ENCODE measurements at places on chromosomes 1 and 21.

- DNase-seq: peak; percentile 98
Measured at GRCh38 chr1:15799004-15799867, 8.2 kb downstream of the UQCRHL start.

- no peak for DNase-seq
Measured at GRCh38 chr1:207903767-207904166, 7.2 kb downstream of the CD34 start.

DNA sequence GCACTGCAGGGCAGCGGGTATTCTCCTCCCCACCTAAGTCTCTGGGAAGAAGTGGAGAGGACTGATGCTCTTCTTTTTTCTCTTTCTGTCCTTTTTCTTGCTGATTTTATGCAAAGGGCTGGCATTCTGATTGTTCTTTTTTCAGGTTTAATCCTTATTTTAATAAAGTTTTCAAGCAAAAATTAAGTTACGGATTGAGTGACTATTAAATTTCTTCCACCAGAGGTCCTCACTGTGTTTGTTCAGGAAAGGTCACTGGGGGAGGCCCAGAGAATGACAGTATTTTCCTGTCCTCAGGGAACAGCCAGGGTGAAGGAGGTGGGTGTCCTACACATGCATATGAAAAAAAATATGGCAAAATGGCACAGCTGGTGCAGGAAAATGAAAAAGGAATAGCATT, 4.4 kb upstream of the ELF3 start:
- DNase-seq: no peak

DNA sequence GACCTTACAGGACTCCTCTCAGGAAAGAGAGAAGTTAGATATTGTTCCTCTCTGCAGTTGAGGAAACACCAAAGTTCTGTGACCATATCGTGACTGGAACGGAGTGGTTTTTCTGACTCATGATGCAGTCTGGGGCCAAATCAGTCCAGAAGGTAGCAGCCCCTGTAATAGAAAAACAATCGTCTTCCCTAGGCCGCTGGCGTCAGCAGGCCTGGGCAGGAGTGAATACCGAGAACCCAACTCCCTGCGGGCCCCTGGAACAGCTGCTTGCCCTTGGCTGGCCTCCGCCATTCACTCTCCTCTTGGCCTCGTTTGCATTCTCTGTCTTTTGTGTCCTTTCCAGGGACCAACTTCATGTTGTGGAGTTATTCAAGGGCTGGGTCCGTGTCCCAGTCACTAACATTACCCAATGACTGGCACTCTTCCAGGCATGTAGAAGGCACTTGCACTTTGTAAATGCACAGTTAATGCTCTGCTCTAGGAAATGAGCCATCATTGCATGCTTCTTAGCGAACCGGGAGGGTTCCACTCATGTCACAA, 10.9 kb upstream of the CD101 start:
- no peak for DNase-seq

DNA sequence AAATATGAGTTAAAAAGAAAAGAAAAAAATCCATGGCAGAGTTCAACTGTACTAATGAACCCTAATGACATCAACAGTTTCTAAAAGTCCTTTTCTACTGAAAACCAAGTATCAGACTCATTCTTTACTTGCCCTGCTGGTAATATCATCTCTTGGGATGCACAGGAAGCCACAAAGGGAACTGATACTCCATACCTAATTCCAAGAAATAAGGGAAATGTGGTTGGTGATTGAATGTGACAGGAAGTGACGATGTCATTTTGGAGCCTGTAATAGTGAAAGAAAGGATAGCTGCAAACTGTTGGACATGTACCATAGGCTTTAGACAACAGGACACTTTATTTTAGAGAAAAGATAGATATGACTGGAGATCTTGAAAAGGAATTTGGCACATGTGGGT, 98.7 kb upstream of the VAV3 start:
- DNase-seq: no peak

- peak; percentile 56 for DNase-seq
Measured at GRCh38 chr1:65418522-65419185, 1.8 kb upstream of the LEPR start.

DNA sequence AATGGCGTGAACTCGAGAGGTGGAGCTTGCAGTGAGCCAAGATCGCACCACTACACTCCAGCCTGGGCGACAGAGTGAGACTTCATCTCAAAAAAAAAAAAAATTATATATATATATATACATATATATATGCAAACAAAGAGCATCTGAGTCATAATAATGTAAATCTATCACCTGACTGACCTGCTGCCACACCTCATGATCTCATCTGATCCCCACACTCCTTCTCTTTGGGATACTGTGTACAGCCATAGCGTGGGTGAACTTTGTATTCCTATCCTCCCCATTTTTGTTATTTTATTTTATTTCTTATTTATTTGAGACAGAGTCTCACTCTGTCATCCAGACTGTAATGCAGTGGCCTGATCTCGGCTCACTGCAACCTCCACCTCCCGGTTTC, 2.6 kb upstream of the HDAC1 start:
- no peak for DNase-seq

DNA sequence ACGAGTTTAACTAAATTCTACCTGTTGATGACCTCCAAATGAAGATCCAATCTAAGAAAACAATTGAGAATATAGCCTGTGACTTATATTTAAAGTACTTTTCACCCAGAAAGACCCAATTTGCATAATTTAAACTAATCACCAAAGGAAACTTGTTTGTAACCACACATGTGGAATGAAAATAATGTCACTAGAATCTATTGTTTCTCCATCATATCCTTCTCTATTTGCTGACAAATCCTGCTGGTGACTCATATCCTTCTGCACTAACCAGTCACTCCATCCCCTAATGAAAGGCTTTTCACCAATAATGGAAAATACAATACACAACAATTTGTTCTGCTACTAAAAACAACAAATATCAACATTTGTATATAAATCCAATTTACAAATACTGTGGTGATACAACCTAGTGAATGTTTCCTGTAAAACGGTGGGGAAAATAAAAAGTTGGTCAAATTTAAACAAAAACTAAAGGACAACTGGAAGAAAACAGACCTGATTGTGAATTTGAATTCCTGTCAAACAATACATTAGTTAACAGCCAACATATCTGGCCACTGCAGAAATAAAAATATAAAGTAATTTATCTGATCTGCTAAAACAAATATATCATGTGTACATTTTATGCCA, 6.5 kb downstream of the PTP4A2 start:
- peak; percentile 50 for DNase-seq

DNA sequence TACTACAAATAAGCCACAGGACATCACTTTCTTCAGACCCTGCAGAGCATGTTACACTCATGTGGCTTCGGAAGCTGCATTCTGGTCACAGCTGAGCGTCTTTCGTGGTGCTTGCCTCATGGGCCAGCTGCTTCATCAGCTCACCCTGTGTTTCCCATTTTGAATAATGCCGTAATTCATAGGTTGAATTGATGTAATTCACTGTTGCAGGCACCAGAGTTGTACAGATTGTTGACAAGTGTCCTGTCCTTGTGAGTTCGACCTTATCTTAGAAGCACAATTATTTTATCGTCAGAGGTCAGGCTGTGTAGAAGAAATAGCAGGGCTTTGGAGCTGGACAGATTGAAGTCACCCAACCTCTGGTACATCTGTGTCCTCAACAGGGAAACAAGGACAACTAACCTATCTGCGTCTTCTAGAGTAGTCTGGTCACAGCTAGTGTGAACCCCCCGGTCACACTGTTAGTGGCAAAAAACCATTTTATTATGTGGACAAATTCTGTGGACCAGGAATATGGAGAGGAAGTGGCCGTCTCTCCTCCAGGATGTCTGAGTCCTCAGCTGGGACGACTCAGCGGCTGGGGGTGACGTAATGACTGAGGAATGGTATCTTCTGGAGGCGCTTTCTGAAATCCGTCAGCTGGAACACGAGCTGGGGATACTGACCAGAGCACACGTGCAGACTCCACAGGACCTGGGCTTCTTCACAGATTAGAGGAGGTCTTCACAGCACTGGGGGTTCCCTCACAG, 17.8 kb downstream of the PKNOX1 start:
- peak; percentile 83 for DNase-seq

DNA sequence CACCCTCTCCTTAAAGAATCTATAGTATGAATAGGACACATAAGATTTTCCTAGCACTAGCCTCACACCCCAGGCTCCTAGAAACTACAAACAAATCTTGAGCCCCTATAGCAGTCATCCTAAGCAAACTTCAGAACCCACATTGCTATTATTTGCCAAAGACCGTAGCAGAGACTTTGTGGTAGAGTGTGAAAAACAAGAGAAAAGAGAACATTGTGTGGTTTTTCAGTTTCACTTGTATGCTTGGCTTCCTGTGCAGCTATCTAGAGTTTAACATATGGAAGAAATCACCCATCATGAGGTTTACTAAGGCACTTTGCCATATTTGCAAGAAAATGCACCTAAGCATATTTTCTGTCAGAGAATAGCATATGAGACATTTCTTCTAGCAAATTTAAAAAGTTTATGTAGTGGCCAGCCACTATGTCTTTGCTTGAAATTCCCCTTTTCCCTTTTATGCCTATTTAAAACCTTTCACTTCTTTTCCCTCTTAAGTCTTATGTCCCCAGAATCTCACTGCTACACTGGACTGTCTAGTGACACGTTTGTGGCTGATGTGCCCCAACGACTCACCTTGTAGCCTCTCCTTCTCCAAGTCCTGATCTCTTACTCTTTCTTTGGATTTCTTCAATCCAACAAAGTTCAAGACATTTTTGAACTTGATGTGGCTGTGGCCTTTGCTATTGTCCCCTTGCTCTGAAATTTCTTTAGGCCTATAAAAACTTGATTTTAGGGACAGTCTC, 25.6 kb downstream of the CCDC190 start:
- no peak for DNase-seq

- peak; percentile 96 for DNase-seq
Measured at GRCh38 chr1:154973344-154974101, 958 bp upstream of the CKS1B start.

DNA sequence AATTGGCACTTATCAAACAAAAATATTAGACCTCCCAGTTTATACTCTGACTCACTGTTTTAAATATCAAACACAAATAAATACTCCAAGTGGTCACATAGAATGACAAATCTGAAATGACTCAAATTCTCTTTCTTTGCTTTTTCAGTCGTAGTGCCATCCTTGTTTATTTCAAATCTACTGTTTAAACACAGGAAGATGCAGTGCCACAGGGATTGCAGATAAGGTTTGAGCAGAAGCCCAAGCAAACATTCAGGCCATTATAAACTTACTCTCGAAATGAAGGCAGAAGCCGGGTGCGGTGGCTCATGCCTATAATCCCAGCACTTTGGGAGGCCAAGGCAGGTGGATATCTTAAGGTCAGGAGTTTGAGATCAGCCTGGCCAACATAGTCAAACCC, 255.4 kb upstream of the PLXNA2 start:
- no peak for DNase-seq

GRCh38 chr1:37667023-37667671, 25.2 kb upstream of the CDCA8 start:
- DNase-seq: no peak

Measured in kidney glomerular epithelial cell (primary cell).